GM12878 (cell line): ENCODE measurements at places on chromosomes 11 and 22. TPM values are rescaled to one million over a fixed set of nuclear protein-coding genes. Genes with fewer than 3 reads are reported as not detected.

The ACTN3 gene
- total RNA-seq: 0.36 and 0.40 TPM in 2 replicates

DNA sequence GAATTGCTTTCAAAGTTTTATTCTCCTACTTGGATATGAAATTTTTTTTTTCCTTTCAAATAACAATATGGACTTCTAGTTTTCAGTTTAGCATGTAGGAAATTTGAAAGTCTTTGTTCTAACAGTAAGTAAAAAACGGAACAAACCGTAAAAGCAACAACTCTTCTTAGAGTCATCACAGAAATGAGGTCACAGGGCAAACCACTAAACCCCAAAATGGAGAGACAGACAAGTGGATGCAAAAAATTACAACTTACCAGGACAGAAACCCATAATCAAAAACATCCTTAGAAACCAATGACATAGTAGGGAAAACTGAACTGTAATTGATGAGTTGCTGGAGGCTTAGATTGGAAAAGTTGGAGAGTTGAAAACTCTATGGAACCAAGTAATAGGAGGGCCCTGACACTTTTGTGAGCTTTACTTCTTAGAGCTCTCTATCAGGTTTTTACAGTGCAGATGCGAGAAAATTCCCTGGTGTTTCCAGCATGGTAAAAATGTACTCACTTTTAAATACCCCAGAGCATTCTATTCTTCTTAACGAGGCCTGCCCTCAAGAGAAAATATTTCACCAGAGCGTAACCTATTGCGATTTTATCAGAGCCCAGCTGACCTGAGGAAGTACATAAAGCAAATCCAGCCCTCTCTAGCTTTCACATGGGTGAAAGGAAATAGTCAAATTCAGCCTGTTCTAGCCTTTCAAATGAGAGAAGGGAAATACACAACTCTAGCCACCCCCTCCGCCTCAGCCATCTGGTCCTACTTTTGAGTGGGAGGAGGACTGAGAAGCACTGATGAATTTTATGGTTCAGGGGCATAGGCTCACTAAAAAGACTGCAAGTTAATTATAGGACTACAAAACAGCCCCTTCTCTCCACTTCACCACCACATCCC is 39.1 kb downstream of the CASP12 start:
- no peak for DNase-seq

- DNase-seq: no peak
Measured at GRCh38 chr11:20731676-20732215, 62.4 kb downstream of the NELL1 start.

- DNase-seq: no peak
Measured at GRCh38 chr11:12695873-12696272, 21.7 kb downstream of the TEAD1 start.

The PCSK7 gene
- total RNA-seq: 69.8 and 81.5 TPM in 2 replicates

- no peak for DNase-seq
Measured at GRCh38 chr22:32329202-32329645, 28.4 kb upstream of the RFPL3 start.

The ACER3 gene
- 11.1 and 13.9 TPM in 2 replicates for total RNA-seq

DNA sequence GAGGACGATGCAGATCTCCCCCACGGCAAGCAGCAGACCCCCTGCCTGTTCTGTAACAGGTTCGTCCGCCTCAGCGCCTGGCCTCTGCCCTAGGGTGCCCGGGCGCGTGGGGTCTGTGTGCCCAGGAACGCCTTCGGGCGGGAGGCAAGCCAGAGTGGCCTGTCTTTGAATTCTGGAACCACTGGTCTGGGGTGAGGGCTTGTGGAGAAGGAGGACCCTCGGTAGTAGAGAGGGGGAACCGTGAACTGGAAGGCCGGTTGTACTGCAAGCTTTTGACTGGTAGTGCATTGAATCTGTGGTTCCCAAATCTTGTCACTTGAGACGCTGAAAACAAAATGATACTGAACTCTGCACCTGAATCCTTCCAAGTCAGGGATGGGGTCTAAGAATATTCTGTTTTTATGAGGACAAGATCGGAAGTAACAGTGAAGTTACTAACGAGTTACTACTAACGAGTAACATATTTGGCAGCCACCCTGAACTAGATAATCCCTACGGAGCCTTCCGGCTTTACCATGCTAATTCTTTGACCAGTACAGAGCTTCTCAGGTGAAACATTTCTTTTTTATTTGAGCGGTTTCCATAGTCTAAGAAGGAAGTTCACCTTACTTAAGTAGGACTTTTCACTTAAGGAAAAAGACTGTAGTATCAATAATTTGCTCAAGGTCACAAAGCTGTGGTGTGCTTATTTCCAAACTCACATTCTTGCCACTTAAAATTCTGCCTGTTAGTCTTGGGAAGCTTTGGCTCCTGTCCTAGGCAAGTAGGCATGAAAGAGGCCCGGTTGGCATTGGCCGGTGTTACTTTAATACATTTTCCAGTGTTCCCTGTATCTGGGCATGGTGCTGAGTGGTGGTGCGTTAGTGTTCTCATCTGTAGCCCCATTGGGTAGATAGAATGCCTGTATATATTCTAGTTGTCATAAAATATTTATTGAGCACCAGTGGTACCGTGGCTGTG is 860 bp downstream of the PRMT3 start:
- no peak for DNase-seq

The NPAS4 gene
- not detected in 2 replicates for total RNA-seq

GRCh38 chr11:106456647-106457046 is 379.2 kb downstream of the AASDHPPT start:
- no peak for DNase-seq
